Prostate gland (tissue), 2 donors: ENCODE measurements at places on chromosomes 1 and 21.

GRCh38 chr1:206880314-206880713 is 14.9 kb downstream of the IL20 start:
- no peak for DNase-seq

GRCh38 chr21:44528634-44528995 is 11.4 kb downstream of the KRTAP10-1 start:
- no peak for DNase-seq

DNA sequence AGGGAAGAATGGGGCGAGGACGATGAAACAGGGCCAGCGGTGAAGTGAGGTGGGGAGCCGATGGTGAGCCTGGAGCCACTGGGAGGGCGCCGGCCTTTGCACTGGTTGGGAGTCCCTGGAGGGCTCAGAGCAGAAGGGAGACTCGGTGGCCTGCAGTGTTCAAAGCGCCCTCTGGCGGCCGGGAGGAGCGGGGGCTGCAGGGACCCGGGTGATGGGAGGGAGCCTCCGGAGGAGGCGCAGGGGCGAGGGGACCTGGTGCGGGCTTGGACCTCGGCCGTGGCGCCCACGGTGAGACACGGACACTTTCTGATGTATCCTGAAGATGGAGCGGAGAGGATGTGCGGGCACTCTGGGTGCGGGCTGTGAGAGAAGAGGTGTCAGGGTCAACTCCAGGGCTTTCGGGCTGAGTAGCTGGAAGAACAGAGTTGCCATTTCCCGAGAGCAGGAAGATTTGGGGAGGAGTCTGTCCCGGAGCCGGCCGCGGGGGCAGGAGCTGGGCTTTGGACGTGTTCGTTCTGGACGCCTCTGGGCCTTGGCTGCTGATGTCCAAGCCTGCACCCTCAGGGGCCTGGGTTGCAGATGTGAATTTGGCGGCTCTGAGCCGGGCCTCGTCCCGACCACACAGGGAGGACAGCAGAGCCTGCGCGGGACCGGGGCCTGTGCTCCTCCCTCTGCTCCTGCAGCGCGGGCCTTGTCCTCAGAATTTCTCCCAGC is 29.7 kb downstream of the HEYL start:
- peak; percentile 18 for DNase-seq

GRCh38 chr1:79478160-79478559 is 471.6 kb upstream of the ADGRL4 start:
- DNase-seq: no peak

- no peak for DNase-seq
Measured at GRCh38 chr1:95409276-95409675, 175.3 kb downstream of the RWDD3 start.
